Activated CD8-positive, alpha-beta memory T cell treated with anti-CD3 and anti-CD28 coated beads, Interleukin-2, amount 10 ng/mL, durations not matched to agents 7 days and 5 days (primary cell): ENCODE measurements at places on chromosomes 7 and 10. TPM values are rescaled to one million over a fixed set of nuclear protein-coding genes. Genes with fewer than 3 reads are reported as not detected.
A peak's percentile ranks its signal among the peaks of the same experiment; 100 is the strongest.

BMPER gene
- total RNA-seq = not detected

MYL10 gene
- not detected for total RNA-seq

NKX1-2 gene
- not detected for total RNA-seq

KLLN gene
- 0.67 TPM for total RNA-seq

- no peak for DNase-seq
Measured at GRCh38 chr7:898855-899681, 22.7 kb downstream of the GET4 start.

- DNase-seq = no peak
Measured at GRCh38 chr10:110278562-110279406, 25.9 kb downstream of the SMNDC1 start.

- peak; percentile 56 for DNase-seq
Measured at GRCh38 chr10:6579904-6580278, at the start of gene PRKCQ. TSS of gene PRKCQ (minus strand) at chr10:6580276. CDS start at chr10:6515135, 65,141 bp downstream.

GRCh38 chr10:60511477-60512229 is 122.0 kb upstream of the ANK3 start:
- no peak for DNase-seq
